Stimulated activated CD8-positive, alpha-beta memory T cell treated with anti-CD3 and anti-CD28 coated beads, Interleukin-2, amount 100 ng/mL, for 1 hour (primary cell): ENCODE measurements at places on chromosomes 16 and 17.
A peak's percentile ranks its signal among the peaks of the same experiment; 100 is the strongest.

DNA sequence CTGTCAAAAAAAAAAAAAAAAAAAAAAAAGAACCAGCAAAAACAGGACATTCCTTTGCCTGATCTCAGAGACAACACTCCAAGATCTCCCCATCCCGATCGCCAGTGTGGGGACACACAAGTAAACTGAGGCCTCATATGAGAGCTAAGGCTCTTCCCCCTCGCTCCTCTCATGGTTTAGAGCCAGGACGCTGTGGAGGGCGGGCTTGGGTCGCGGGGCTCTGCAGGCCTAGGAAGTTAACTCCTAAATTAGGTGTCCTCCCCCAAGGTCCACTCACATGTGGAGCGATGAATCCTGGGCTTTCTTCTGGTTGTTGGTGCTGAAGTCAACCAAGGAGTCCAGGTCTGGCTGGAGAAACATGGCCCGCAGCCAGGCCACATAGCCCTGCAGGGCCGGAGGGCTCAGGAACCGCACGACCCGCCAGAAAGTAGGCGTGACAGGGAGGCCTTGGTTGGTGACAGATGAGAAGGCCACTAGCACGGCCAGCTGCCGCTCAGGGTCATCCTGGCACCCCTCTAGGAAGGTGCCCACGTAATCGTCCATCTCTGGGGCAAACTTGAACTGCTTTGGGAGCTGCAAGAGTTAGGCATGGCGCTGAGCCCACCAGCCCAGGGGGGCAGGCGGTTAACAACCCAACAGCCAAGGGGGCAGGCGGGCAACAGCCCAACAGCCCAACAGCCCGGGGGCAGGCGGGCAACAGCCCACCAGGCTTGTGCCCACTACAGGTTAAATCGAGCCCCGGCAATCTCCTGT, 5.2 kb downstream of the MYBBP1A start:
- no peak for DNase-seq

DNA sequence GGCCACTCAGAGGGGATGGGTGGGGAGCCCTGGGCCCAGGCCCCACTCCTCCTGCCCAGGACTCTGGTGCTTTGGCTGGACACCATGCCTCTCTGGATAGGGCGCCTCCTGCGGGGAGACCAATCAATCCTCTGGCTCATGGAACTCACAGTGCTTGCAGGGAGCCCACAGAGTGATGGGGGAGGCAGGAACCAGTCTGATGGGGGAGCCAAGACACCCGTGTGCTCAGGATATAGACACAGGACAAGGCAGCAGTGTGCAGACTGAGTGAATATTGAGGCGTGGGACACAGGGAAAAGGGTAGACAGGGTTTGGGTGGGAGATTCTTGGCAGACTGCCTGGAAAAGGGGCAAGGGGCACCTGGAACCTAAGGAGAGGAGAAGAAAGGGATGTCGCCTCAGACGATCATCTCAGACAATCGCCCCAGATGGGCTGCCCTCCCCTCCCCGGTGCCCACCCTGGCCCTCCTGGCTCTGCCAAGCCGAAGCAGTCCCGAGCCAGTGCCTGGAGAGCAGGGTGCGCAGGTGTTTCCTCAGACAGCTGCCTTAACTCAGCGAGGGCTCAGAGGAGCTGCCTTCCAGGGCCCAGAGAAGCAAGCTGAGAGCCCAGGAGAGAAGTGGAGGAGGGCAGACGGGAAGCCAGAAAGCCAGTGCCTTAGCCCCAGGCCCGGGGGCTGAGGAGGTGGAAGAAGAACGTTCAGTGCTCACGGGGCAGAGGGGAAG, 37.4 kb upstream of the DLX4 start:
- no peak for DNase-seq

DNA sequence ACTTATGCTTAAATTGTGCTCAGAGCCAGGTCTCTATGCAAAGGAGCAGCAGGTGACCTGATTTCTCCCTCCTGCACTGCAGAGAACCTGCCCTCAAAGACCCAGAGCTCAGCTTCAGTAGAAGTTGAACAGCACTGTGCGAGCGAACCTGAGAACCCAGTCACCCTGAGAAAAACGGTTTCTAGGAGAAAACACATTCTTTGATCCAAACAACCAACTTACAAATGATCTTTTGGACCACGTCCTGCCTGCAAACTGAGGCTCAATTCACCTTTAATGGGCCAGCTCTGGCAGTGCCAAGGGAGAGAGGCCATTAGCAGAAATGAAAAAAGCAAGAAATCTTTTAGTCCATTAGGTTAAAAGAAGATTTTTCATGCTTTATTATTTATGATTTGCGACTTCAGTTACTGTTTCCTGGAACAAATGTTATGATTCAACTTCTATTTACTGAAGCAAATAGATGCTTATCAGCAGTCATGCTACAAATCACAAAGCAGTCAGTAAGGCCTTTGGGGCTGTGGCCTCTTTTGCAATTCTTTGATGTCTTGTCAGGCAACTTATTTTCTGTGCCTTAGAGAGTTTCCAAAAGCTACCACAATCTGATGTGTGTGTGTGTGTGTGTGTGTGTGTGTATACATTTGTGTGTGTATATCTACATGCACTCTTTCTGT, 65.7 kb upstream of the LRRC37A3 start:
- peak; percentile 30 for DNase-seq

GRCh38 chr17:67573987-67574657, 143.6 kb upstream of the NOL11 start:
- DNase-seq = no peak

GRCh38 chr17:15092762-15093161, 172.4 kb downstream of the PMP22 start:
- no peak for DNase-seq

- DNase-seq = no peak
Observed at GRCh38 chr16:56848029-56848936, 16.7 kb upstream of the SLC12A3 start.

- DNase-seq = no peak
Observed at GRCh38 chr16:65285128-65286048, 163.5 kb upstream of the CDH11 start.

- no peak for DNase-seq
Observed at GRCh38 chr17:81428948-81429774, 33.9 kb downstream of the BAHCC1 start.

DNA sequence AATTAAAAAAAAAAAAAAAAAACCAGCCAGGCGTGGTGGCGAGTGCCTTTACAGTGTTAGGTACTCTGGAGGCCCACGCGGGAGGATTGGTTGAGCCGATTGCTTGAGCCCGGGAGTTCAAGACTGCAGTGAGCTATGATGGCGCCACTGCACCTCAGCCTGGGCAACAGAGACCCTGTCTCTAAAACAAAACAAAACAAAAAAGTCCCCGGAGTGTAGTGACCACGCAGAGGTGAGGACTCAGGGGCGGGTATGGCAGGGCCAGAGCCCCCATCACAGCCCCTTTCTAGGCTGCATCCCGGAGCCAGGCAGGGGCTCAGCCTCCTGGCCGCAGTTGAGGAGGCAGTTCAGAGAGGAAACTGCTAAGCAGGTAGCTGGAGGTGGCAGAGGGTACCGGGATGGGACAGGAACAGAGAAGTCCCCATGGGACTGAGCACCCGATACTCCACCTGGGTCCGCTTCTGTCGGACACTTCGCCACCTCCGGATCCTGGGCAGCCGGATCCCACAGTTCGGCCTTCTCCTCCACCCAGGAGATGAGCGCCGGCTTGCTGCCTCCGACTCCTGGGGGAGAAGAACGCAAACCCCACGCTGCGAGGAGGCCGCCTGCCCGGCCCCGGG, 800 bp downstream of the ZNF747 start:
- DNase-seq = no peak

DNA sequence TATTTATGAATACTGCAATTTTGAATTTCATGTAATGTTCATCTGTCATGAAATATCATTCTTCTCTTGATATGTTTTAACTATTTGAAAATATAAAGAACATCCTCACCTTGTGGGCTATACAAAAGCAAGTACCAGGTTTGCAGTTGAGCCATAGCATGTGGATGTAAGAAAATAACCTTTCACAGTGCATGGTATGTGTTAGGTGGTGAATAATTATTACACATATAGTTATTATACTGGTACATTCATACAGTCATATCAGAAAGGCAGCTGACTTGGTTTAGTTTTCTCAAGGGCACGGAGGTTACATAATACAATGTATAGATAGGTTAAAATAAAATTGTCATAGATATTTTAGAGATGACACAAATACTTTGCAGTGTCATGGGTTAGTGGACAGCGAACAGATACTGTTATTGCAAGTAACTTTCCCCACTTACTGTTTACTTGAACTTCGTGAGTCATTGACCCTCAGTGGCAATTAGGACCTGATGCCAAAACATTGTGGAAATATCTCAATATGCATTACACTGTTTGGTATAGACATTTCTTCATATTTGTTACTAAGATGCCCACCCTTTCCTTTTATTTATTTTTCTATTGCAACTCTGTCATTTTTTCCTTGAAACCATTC, 445.4 kb upstream of the GOT2 start:
- DNase-seq = no peak

- DNase-seq = no peak
Observed at GRCh38 chr16:986925-987582, 5.5 kb downstream of the SOX8 start.

DNA sequence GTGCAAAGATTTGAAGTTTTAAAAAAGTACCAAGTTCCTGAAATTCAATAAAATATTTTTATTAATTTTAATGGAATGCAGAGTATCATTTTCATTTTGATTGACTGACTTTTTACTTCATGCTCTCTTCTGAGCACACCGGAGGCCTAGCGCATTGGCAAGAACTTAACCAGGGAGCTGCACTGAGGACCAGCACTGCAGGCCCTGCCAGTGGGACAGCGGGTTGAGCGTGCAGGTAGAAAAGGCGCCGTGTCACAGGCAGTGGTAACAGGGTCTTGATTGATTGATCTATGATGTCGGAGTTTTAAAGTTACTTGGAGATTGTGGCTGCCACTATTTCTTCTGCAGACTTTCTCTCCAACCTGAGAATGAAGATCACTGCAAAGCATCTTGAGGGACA, 43.7 kb downstream of the WDR45B start:
- no peak for DNase-seq

DNA sequence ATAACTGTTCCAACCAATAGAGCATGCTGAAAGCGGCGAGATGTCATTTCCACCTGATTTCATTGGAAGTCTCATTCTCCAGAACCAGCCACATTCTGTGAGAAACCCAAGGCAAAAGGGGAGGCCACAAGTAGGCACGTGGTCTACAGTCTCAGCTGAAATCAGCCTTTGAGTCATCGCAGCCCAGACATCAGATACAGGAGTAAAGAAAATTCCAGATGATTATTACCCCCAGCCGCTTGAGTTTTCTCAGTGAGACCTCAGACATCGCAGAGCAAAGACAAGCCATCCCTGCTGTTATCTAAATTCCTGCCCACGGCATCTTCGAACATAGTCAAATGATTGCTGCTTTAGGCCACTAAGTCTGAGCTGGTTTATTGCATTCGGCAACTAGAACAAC, 23.1 kb downstream of the STAT3 start:
- DNase-seq = no peak

DNA sequence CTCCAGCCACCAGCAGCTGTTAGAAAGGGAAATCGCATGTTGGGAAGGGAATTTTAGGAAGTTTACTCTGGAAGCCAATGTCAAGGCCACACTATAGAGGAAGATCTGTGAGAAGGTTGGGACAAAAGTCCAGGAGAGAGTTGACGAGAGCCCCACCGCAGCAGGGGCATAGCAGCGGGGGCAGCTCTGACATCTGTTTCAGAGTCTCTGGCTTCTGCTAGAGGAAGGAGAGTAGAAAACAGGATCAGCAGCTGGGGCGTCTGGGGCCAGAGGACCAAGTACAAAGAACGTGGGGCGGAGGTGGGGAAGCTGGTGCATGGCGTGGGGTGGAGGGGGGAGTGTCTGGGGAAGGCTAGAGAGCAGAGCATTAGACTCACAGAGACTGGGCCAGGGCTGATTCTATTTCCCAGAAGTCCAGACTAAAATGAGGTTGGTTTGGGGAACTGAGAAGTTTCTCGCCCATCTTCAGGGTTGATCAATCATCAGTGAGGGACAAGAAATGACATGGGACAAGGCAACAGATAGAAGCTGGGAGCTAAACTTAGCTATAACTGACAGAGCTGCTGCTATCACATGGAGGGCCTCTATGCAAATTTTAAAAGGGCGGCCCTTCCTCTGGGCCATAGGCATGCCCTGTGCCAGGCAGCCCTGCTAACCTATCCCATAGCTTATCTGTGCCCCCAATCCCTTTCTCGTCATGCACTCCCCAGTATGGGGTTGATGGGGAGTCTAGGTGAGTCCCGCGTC, 1.2 kb downstream of the RABEP2 start:
- no peak for DNase-seq

DNA sequence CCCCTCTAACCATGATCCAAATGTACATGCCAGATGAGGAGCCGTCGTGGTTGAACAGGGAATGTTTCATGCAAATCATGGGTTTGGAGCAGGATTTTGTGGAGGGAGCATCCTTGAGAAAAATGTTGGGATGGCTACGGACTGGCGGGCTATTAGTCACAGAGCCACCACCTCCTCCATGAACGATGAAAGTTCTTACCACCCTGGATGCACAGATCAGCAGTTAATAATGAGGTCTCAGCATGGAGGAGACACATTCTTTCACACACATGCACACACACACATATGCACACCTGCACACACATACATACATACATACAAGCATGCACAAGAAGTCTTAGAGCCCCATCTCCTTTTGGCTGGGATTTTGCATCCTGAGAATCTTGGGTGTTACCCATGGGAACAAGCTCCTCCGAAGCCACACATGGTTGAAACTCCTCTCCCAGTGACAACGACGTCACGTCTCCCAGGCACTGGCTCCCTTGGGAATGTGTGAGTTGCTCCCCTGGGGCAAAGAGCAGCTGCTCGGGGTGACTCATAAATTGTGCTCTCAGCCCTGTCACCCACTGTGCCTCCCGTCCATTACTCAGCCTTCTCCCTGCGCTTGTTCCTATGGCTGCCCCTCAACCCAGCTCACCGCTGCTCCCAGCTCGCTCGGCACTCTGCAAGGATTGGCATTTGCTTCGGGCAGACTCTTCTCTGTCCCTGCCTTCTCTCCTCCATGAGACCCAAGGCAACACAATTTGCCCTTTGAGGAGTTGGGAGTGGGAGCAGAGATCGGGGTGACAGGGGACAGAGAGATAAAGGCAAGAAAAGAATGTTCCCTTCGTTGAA, 344.6 kb downstream of the SOX9 start:
- no peak for DNase-seq

DNA sequence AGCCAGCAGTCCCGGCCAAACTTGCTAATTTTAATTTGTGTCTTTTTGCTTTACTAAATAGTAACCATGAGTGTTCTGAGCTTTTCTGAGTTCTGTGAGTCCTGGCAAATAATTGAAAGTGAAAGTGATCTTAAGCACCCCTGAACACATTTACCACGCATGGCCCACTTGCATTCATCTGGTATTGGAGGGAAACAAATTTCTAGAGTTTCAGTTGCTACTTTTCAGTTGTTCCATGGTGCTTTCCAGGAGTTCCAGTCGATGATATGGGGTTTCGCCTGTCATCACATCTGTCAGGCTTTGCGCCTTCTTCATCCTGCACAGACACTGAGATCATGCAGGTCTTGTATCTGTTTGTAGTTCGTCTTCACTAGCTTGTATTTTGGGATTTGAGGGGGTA, 44.1 kb downstream of the CRLF3 start:
- DNase-seq = no peak

DNA sequence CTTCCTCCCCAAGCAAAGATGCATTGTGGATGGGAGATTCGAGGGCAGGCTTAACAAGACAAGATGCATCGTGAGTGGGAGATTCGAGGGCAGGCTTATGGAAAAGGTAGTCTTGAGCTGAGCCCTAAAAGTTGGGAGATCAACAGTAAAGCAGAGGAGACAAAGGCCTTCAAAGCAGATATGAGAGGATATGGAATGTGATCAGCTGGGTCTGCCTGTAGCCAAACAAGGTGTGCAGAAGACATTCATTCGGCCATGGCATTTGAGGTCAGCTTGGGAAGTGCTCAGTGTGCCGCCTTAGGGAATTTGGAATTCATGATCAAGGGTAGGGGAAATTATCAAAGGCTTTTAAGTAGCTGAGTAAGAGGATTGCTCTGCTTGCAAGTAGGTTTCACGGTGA, 39.5 kb downstream of the DNAH9 start:
- DNase-seq = no peak
